ENCODE measurements at places on chromosomes 12 and 14. TPM values are rescaled to one million over a fixed set of nuclear protein-coding genes. Genes with fewer than 3 reads are reported as not detected.

- no peak for DNase-seq
Measured at GRCh38 chr14:72350215-72350614, 418.0 kb downstream of the RGS6 start.

GRCh38 chr12:75592086-75592485 lies 80.7 kb upstream of the KRR1 start:
- no peak for DNase-seq

DNA sequence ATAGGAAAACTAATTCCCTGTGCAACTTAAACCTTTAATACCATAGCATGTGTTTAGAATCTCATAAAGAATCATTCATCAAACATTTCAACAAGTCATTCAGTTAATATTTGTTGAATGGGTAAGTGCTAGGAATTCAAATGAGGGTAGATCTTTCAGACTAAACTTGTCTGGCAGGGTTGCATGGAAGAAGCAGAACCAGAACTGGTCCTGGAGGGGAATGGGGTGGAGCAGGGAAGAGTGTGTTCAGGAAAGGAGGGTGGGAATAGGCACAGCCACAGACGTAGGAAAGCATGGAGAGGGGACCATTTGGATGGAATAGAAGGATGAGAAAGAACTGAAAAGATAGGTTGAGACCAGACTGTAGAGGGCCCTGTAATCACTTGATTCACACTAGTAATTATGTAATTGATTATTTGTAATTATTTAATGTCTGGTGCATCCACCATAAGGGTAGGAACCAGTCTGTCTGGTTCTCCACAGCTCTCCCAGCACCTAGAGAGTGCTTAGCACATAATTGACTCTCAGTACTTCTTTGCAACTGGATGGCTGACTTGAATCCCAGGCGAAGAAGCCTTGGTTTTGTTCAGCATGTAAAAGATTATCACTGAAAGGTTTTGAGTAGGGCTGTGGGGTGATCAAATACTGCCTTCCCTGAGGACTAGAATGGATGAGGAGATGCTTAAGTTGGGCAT lies 3.0 kb upstream of the MAP3K9 start:
- no peak for DNase-seq

DNA sequence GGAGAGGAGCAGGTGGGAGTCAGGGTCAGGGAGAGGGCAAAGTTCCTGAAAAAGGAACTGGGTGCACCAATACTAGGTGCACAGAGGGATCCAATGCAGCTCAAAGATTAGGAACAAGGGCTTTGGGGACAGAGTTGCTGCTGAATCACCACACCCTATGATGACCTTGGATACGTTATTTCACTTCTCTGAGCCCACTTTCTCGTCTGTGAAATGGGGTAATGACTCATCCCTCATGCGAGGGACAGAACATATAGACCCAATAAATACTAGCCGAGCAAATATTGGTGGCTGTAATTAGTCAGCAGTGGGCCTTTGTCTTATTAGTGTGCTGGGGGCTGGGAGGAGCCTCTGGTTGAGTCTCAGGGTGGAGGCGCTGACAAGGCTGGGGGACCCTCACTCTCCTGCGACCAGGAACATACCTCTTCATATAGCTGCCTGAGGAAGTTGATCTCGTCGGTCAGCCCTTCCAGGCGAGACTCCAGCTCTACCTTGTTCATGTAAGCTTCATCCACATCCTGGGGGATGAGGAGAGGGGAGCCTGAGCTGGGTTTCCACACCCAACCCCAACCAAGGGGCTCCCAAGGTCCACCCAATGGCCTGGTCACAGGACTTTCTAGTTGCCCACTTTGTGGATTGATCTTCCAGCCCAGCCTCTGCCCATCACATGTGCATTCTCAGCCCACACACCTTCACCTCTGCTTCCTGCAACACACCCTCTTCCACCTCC lies 4.5 kb downstream of the KRT8 start:
- no peak for DNase-seq

DNA sequence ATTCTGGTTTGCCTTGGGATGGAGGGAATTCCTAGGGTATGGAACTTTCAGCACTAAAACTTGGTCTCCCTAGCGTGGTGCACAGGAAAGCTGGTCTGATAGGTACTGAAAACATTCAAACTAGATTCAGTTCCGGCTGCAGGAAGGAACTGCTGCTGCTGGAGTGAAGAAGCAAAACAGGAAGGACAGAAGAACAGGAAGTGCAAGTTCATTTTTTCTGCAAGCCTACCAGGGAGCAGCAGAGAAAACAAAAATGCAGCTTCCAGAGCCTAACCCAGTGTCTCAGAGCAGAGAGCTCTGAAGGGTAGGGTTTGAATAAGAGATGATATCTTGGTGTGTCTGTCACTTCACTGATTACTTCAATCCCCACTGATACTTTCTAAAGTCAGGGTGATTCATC lies 165.2 kb downstream of the VRK1 start:
- DNase-seq, result peak; percentile 15

DNA sequence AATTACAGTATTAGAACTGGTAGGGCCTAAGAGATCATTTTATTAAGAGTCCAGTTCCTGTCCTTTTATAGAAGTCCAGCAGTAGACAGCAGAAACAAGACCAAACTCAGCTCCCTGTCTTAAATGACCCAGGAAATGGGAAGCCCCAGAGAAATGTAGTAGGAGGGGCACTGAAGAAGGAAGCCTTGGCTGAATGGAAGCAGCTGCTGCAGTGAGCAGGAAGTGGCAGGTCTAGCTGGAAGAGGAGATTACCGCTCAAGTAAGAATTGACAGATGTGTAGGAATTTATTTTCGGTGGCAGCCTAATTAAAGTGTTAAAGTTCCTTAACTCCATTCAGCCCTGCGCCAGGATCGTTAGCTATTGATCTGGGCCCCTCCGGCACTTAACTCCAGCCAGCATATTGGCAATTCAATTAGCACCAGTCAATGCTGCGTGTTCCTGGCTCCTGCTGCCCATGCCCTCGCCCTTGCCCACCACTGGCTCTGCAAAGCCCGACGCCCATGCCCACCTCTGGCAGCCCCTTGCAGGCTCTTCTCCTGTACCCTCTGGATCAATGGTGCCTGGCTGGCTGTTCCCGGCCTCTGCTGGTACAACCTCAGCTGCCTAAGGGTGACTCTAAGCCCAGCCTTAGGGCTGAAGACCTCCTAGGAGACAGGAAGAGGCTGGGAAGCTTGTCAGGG lies 21.1 kb downstream of the ZFHX2 start:
- no peak for DNase-seq

GRCh38 chr12:67364228-67364627 lies 95.1 kb downstream of the CAND1 start:
- no peak for DNase-seq

DNA sequence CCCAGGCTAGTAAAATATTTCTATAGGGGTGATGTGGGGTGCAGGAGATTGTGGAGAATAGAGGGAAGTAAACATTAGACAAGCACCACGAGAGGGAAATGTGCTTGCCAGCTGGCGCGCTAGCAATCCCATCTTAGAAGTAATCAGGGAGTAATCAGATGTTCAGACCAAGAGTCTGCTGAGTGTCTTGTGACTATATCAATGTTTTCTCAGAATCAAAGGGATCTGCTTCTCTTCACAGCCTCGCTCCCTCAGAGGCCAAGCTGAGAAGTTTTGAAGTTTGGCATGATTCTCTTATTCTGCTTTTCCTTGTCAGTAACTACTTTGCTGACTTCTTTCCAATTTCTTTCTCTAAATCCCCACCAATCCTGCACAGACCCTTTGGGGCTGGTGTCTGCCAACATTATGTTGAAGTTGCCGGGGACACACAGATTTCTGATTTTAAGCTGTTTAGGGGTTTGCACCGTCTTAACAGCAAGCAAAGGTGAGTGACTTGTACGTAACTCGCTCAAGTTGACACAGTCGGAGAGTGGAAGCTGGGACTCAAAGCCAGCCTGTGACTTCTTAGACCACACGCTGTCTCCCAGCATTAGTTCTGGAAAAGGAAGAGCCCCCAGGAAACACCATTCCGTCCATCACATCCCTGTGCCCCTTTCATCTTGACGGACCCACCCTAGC lies 22.0 kb upstream of the TSPAN9 start:
- DNase-seq, result no peak

GRCh38 chr12:101714877-101715444 lies 17.5 kb downstream of the CHPT1 start:
- no peak for DNase-seq

C12orf60 gene
- total RNA-seq, result 2.9 TPM

Measured in activated CD4-positive, alpha-beta T cell treated with anti-CD3 and anti-CD28 coated beads for 36 hours (primary cell).